ENCODE measurements at places on chromosomes 11 and 22.

- DNase-seq, result peak; percentile 22
Observed at GRCh38 chr22:42805998-42806830, 50.9 kb downstream of the ARFGAP3 start.

DNA sequence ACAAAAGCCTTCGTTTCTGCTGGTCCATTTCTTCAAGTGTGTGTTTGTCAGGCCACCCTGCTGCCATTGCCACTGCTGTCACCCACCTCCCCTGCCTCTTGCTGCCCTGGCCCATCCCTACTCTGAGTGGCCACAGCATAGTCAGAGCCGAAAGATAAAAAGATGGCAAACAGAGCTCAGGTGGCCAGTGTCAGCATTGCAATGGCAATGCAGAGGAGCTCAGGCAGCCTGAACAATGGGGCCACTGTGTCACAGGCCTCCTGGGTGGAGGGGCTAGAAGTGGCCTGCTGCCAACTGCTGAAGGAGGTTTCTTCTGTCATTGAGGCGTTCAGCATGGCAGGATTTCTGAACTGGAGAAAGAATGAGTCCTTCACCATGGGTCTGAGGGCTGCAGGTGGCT, 137.1 kb downstream of the CSNK2A3 start:
- no peak for DNase-seq

- DNase-seq, result peak; percentile 69
Observed at GRCh38 chr22:45999379-45999971, 22.5 kb upstream of the WNT7B start.

GRCh38 chr22:45704648-45705047, 33.0 kb downstream of the ATXN10 start:
- DNase-seq, result no peak

DNA sequence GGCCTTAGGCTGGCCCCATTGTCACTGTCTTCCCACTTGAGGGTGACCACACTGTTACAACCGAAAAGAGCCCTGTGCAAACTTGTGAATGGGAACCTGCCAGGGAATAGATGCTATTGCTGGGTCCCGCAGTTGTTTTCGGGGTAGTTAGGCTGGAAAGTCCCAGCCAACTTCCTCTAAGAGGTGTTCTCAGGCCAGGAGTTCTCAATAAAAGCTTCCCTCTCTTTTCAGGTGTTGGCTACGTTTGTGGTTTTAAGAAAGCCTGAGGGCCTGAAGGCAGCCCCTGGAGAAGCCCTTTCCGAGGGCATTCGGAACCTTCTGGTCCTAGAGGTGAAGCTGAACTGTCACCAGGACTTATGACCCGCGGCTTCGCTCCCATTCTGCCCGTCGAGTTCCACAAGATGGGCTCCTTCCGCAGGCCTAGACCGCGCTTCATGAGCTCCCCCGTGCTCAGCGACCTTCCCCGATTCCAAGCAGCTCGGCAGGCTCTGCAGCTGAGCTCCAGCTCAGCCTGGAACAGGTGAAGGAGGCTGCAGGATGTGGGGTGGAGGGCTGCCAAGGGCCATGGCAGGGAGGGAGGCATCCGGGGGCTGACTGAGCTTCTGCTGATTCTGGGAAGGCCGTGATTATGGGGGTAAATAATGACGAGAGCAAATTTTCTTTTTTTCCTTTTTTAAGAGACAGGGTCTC, 104.8 kb downstream of the PRR5L start:
- no peak for DNase-seq

- DNase-seq, result no peak
Observed at GRCh38 chr11:128324051-128324481, 263.3 kb downstream of the ETS1 start.

DNA sequence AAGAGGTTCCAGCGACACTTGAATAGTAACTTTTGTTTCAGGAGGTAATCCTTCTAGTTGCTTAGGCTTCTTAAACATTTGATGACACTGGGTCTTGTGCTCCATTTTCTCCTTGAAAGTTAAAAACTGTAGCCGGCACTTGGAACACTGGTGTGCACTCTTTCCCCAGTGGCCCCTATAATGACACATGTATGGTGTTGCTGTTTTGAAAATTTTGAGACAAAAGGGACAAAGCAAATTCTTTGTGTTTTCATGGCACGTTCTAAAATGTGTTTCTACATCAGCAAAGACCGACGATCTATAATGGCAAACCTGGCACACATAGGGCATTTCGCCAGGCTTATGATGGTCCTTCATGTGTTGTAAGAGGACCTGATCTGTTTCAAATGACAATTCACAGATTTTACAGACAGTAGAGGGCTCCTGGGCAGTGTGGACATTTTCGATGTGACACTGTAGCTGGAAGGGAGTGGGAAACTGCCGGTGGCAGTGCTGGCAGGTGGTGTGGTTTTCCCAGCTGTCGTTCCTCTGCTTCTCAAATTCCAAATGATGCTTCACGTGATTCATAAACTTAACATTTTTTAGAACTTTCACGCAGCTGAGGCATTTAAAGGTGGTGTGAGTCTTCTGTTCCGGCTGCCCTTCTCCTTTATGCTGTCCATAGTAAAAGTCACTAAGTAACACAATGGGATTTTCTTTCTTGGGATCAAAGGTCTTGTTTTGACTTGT, 20.5 kb downstream of the ZNF280B start:
- no peak for DNase-seq

- no peak for DNase-seq
Observed at GRCh38 chr11:111183706-111184105, 61.8 kb upstream of the POU2AF2 start.

GRCh38 chr11:2807801-2808241, 77.8 kb downstream of the CDKN1C start:
- DNase-seq, result no peak

DNA sequence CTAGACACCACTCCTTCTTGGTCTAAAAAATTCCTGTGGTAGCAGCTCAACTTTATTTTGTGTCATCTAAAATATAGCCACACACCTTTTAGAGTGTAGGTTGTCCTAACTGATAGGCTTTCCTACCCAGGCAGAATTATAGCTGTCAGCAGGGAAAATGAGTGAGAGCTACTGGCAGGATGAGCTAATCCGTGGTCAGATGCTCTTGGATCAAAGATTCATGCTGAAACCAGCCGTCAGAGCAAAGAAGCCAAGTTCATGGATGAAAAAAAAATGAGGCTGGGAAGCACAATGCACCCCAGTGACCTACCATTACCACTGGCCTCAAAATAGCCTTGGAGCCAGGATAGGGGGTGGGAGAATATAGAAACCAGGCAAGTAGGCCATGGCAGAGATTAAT, 113.1 kb upstream of the BLID start:
- DNase-seq, result no peak

DNA sequence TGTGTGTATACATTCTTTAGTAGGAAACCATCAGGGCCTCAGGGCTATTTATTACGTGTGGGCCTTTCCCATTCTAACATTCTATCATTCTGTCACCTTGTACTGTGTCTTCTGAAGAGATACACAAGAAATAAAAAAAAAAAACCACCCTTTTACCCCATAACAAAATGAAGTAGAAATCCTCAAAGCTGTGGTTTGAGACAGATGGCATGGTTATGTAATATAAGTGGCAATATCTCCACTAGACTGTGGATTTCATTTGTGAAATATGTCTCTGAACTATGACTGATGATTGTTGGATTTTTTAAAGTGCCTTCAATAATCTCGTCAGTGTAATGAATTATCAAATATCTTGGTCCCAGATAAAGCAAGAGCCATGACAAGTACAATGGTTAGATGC, 150.0 kb upstream of the BLID start:
- DNase-seq, result no peak

- DNase-seq, result no peak
Observed at GRCh38 chr11:92340839-92341238, 116.2 kb downstream of the FAT3 start.

- DNase-seq, result no peak
Observed at GRCh38 chr11:44969651-44970252, 19.1 kb upstream of the TP53I11 start.

- DNase-seq, result no peak
Observed at GRCh38 chr11:57758174-57758573, 3.4 kb upstream of the CTNND1 start.

DNA sequence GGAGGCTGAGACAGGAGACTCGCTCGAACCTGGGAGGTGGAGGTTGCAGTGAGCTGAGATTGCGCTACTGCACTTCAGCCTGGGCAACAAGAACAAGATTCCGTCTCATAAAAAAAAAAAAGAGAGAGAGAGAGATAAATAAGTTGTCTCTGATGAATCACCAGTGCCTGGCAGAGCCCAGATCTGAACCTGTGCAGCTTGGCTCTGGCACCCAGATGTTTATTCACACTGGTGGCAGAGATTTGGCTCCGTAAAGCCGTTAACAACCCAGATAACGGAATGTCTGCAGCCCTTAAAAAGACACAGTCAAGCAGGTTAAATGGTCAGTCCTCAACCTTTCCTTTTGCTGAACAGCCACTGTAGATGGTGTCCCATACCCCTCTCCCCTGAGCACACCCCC, 33.5 kb upstream of the RTL6 start:
- no peak for DNase-seq

GRCh38 chr11:72657411-72658100, 16.7 kb downstream of the PDE2A start:
- DNase-seq, result no peak

GRCh38 chr22:47802421-47802820, 1040.0 kb downstream of the TBC1D22A start:
- no peak for DNase-seq

- no peak for DNase-seq
Observed at GRCh38 chr11:13606701-13607100, 61.8 kb upstream of the FAR1 start.

DNA sequence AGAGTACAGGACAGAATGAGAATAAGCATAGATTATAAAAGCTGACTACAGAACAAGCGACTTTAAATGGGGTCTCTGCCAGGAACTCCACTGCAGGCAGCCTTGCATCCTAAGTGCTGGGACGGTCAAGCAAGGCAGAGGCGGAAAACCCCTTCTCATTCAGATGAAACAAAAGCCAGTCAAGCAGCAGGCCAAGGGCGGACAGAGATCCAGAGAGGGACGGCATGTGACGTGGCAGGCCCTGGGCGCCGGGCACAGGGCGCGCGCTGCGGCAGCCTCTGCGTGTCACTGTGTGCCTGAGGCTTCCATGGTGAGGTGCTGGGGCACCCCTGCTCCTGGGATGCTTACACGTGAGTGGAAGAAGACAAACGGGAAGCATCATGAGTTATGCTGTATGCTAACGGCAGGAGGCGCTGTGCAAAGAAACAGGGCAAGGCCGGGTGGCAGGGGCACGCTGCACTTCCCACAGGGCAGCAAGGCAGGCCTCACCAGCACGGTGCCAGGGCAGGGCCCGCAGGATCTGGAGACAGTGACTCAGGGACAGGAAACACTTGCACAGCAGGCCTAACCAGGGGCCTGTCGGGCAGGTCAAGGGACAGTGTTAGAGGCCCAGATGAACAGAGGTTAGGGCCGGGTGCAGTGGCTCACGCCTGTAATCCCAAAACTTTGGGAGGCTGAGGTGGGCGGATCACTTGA, 6.2 kb downstream of the TOLLIP start:
- no peak for DNase-seq

GRCh38 chr11:61333550-61334433, 764 bp downstream of the TKFC start:
- no peak for DNase-seq

- DNase-seq, result no peak
Observed at GRCh38 chr22:45310331-45310976, 720 bp downstream of the FAM118A start.

DNA sequence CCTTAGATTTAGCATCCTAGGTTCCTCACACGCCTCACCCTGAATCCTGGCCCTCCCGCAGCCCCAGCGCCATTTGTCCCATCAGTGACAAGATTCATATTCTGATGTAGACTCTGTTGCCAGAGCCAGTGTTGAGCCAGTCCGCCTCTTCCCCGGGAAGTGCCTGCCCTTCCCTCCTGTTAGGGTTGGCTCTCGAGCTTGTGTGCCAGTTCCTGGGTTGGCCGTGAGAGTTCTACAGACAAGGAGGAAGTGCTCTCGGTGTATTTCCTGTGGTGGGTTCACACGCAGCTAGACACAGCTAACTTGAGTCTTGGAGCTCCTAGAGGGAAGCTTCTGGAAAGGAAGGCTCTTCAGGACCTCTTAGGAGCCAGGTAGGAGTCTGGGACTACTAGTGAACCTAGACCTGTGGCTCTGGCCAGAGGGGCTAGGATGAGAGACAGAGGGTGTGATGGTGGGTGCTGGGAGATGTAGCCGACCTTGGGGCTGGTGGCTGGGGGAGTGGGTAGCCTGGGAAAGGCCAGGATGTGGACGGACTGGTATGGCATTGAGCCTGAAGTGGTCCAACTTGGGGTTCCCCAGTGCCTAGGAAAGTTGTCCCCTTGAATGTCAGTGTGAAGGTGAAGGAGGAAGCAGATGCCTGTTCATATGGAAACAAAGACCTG, at the start of gene IL18BP:
Gene IL18BP (plus strand): TSS at position 261 of the 662 bp plus-strand sequence. CDS start 1,076 bp downstream, outside the sequence.
- DNase-seq, result no peak

DNA sequence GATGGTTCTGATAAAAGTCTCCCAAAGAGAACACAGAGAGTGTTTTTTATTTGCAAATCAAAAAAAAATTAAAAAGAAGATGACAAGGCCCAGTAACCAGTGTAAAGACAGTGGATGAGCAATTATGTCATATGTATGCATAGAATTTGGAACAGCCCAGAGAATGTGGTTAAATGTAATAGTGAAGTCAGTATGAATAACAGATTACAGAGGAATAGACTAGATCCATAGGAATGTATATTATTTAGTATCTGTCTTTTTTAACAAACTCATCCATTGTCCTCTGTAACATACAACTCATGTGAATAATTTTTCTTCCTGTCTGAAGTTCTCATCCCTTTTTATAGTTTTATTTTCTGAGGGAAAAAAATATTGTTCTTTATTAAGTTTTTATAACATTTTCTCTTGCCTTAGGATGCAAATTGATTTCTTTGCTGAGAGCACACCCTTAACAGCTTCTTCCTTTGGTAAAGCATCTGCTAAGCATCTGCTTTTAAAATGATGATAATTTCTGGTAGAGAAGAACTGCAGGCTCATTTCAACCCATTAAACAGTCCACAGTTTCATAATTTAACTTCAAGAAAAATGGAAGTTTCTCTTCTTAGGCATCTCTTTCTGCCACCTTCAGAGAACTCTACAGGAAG, 266.5 kb upstream of the MTNR1B start:
- no peak for DNase-seq

GRCh38 chr22:39309881-39310714, 9.3 kb downstream of the RPL3 start:
- DNase-seq, result no peak

DNA sequence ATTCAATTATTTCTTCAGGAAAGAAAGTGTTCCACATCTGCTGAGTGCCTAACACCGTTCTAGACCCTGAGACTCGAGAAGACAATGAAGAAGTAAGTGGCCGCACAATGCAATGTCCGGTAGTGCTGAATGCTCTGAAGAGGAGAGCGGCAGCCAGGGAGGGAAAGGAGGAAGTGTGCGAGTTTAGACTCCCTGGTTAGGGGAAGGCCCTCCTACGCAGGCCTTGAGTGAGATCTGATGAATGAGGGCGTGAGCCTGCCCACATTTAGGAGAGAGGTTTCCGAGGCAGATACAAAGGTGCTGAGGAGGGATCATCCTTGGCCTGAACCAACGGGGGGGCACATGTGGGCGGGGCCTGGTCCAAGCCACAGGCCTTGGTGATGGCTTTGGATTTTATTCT, 558.6 kb downstream of the NTM start:
- no peak for DNase-seq

- DNase-seq, result no peak
Observed at GRCh38 chr11:76658231-76658630, 12.3 kb downstream of the LRRC32 start.
